ENCODE measurements at places on chromosomes 12 and 14. TPM values are rescaled to one million over a fixed set of nuclear protein-coding genes. Genes with fewer than 3 reads are reported as not detected.

DNA sequence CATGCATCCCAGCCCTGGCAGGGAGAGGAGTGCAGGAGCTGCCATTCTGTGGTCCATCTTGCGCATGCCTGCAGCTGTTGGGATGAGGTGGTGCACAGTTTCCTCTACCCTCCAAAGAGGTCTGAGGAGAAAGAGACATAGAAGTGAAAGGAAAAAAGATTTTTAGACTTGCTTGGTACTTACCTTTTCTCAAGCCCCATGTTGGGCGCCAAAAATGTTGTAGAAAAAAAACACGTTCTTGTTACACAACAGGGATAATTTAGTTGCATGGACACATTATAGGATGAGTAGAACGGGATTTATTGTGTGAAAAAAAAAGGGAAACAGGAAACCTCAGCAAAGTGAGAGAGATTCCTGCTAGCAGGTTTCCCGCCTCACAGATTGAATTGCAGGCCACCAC lies 244.4 kb upstream of the GARIN2 start:
- H3K4me1 ChIP-seq: no peaks in the 10 kb centered on the region
- H3K27me3 ChIP-seq: no peaks in the 10 kb centered on the region

The SSTR1 gene
- not detected for polyA plus RNA-seq

DNA sequence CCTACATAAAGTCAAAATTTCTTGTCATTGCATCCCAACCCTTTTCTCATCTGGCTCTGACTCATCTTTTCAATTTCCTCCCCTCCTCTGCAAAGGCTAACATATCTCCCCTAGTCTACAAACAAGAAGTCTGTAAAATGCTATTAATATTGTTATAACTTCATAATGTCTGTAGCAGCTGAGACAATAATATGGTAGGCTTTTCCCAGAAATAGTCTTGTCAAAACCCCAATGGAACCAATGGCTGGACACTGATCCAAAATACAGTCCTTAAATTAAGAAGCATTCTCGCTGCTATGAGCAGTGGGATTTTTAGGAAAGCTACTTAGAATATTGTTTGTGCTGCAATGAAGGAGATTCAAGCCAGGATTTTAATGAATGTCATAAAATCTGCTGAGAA lies 131.4 kb downstream of the KLHL28 start:
- H3K36me3 ChIP-seq: no peaks in the 10 kb centered on the region
- no peak overlapping the region for H3K27ac ChIP-seq
- no peak for DNase-seq
- no peaks in the 10 kb centered on the region for H3K27me3 ChIP-seq
- no peak overlapping the region for H3K4me3 ChIP-seq

DNA sequence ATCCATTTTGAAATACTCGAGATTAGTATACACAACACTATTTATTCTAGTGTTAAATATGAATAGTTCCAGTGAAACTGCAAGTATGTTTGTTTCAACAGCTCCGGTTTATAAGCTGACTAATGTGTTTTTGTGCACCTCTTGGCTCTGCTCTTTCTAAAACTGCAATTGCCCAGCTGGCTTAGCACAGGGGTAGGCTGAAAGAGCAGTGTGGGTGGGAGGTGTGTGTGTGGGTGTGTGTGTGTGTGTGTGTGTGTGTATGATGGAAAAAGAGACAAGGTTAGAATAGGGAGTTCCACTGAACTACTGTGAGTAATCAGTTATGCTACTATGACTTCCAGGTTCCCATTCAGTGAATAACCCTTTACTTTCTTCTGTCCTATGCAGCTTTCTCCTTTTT lies 37.8 kb upstream of the DDHD1 start:
- no peaks in the 10 kb centered on the region for H3K27me3 ChIP-seq
- H3K27ac ChIP-seq: no peak overlapping the region
- no peaks in the 10 kb centered on the region for H3K36me3 ChIP-seq

The PMEL gene
- polyA plus RNA-seq: not detected

DNA sequence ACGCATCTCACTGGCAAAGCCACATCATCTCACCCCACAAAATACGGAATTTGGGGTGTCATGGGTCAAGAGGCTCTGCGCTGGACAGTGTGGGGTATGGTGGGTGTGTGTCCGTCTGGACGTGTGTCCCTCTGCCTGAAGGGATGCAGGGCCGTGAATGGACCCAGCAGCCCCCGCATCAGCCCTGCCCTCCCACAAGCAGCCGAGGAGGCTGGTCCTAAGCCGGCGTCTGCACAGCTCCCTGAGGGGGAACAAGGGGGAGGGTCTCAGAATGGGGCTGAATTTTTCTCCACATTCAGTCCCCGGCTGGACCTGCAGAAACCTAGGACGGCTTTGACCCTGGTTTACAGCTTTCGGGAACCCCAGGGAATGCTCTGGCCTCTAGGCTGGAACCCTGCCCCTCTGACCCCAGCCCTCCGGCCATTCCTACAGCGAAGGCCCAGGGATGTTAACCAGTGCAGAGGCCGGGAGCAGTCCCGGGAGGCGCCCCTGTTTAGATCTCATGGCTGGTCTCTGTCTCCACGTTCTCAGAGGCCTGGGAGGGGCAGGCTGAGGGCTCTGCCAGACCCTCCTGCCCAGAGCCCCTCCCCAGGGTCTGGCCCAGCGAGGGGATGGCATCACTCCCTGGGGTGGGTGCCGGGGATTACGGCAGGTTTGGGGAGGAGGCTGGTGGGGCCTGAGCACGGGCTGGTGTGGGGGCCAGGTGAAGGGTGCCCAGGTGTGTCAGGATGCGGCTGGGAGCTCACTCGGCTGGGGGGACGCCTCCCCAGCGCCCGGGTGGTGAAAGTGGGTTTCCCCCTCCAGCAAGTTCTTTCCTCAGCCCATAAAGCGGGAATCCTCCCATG lies 156.5 kb upstream of the C14orf180 start:
- DNase-seq: no peak
- H3K27me3 ChIP-seq: no peaks in the 10 kb centered on the region
- no peaks in the 10 kb centered on the region for H3K36me3 ChIP-seq
- H3K27ac ChIP-seq: no peak overlapping the region
- H3K4me1 ChIP-seq: no peaks in the 10 kb centered on the region

DNA sequence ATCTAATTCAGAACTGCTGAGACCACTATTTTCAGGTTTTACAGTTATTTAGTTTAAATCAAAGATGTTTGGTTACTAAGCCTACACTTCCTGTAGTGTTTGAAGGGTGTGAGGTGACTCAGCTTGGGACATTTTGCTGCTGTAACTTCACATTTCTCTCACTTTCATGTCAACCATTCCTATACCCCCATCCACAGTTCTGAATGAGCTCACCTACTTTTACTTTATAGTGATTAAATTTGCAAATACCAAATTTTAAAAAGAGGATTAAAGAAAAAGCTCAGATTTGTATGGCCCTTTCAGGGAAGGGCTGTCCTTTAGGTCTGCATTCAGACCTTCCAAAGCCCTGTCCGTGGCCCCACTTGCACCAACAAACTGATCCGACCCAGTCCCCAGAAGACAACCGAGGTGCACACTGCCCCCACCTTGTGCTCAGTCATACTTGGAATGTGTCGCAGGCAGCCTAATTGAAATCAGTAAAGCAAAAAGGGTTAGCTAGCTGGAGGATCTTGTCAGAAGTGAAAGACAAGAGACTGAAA lies 174.4 kb downstream of the MON2 start:
- no peaks in the 10 kb centered on the region for H3K36me3 ChIP-seq
- H3K27me3 ChIP-seq: no peaks in the 10 kb centered on the region
- H3K4me1 ChIP-seq: peaks cover 17% of the 10 kb centered on the region
- H3K4me3 ChIP-seq: no peak overlapping the region
- DNase-seq: peak; percentile 28

DNA sequence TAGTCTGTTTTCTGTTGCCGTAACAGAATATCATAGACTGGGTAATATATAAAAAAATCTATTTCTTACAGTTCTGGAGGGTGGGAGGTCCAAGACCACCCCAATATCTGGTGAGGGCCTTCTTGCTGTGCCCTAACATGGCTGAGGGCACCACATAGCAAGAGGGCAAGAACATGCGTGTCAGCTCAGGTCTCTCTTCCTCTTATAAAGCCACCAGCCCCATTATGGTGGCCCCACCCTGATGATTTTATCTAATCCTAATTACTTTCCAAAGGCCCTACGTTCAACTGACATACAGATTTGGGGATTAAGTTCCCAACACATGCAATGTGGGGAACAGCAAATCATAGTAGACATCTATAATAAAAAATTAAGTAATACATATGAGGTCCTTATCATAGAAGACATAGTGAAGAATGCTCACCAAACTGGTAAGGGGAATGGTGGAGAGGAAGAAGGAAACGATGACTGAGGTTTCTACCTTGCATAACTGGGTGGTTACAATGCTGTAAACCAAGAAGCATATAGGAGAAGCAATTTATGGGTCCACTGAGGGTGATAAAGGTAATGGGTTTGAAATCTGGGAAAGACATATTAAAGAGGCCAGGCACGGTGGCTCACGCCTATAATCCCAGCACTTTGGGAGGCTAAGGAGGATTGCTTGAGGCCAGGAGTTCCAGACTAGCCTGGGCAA lies 27.0 kb downstream of the BTBD7 start:
- H3K36me3 ChIP-seq: no peaks in the 10 kb centered on the region
- H3K27ac ChIP-seq: no peak overlapping the region
- no peak for DNase-seq

- H3K36me3 ChIP-seq: no peaks in the 10 kb centered on the region
- no peaks in the 10 kb centered on the region for H3K27me3 ChIP-seq
- DNase-seq: no peak
- no peak overlapping the region for H3K4me3 ChIP-seq
Measured at GRCh38 chr12:63164911-63165310, 13.9 kb upstream of the AVPR1A start.

DNA sequence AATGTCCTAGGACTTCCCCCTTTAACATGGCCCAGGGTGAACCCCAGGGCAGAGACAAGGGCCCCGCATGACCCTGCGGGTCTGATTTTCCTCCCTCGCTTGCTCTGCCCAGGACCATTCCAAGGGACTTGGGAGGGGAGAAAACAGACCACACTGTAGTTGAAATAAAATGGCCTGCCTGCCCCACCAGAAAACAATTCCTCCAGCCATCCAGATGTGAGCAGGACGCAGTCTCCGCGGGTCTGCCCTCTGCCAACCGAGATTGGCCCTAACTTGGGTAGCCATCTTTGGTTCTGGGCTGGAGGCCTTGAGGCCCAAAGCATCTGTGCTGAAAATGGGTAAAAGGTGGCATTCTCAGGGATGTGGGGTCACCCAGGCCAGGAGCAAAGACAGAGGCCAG lies 75.5 kb downstream of the RFLNA start:
- H3K36me3 ChIP-seq: peaks cover 7% of the 10 kb centered on the region
- no peaks in the 10 kb centered on the region for H3K4me1 ChIP-seq
- DNase-seq: no peak
- H3K27ac ChIP-seq: no peak overlapping the region
- H3K27me3 ChIP-seq: no peaks in the 10 kb centered on the region

The GLT1D1 gene
- not detected for polyA plus RNA-seq
